ENCODE measurements at places on chromosomes 4 and X.

DNA sequence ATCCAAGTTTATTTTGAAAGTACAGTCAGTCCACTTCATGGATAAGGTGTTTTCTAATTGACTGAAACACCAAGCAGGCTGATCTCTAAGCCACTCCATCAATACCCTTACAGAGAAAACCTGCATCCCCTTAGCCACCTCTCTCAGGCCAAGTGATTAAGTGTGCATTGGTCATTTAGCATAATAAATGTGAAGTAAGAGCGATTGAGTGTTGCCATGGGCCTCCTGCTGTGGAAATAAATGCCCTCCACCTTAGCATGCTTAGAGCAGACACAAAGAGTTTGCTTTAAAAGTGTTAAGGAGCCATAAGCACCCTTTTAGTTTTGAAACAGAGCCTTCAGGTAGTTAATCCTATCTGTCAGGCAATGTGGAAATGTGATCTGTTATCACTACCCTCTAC, 386.5 kb downstream of the GPAT3 start:
- no peak for DNase-seq

- no peak for DNase-seq
Observed at GRCh38 chr4:132333724-132334047, 815.4 kb upstream of the PCDH10 start.

DNA sequence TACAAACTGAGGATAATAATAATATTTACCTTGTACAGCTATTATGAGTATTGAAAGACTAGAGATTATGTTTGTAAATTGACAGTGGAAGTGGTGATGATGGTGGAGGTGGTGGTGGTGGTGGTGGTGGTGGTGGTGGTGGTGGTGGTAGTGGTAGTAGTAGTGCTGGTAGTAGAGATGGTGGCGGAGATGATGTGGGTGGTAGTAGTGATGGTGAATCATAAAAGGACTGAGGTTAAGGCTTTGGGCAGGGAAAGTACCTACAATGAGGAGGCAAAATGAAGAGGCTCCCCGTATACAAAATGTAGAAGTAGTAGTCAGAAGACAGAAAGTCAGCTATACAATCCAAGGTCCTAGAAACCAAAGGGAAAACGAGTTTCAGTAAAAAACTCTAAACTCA, 214.1 kb downstream of the BCOR start:
- peak; percentile 54 for DNase-seq

DNA sequence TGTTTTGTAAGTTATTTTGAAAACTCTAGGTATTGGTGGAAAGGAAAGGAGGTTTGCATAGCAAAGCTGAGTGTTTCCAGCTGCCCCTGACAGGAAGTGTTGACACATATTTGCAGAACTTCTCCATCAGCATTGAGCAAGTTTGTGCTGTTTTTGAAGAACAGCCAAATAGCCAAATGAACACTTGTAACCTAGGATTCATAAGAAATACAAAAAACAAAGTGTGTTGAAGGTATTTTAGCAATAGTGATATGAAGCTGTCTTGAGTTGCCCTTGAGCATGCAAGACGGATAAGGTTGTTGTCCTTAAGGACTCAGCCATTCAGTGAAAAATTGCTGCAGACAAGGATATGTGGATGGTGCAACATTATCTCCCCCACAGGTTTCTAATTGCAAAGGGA, 68.3 kb upstream of the PGM2 start:
- peak; percentile 18 for DNase-seq

DNA sequence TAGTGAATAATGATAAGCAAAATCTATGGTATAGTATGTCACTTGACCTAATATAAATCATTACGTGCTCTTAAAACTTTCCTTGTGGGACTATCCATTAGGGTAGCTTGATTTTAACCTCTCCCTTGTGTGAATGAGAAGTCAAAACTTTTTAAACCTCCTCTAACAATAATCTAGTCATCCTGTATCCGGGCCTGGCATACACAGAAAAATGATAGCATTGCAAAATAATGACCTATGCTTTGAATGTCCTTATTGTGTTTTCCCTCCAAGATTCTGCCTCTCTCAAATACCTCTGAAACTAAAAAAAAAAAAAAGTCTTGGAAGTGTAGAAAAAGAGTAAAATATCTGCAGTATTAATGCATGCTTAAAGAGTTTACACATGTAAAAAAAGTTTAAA, 250.0 kb upstream of the NDST3 start:
- no peak for DNase-seq

DNA sequence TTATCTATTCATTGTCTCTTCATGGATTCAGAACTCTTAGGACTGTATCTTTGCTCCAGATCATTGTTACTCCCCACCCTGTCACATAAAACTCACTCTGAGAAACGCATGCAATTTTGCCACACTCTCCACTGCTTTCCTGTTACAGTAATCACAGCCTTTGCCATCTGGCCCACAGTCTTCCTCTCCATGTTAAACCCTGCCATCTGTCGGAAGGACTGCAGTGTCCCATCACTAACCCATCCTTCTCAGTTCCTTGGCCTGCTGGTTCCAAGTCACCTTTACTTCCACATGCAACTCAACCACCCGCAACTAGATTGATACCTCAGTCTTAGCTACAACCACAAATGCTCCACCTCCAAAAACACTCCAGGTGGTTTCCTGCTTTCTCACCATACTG, 308.7 kb upstream of the FAM241A start:
- DNase-seq, result no peak

DNA sequence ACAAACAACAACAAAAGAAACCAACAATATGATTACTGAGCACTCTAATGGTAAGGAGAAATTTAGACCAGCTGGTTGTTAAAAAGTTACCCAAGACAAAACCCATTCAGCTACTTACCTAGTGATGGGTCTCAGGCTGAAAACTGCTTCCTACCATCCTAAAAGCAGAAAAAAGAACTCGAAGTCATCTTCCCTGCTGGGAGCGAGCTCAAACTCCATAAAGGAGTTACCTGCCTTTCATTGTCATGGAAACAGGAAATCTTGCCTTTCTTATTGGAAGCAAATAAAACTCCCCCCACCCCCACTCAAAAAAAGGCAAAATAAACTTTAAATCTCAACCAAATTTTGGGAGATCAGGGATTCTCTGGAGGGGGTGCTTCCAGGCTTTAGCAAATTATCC, 1478.3 kb downstream of the C4orf33 start:
- DNase-seq, result no peak

DNA sequence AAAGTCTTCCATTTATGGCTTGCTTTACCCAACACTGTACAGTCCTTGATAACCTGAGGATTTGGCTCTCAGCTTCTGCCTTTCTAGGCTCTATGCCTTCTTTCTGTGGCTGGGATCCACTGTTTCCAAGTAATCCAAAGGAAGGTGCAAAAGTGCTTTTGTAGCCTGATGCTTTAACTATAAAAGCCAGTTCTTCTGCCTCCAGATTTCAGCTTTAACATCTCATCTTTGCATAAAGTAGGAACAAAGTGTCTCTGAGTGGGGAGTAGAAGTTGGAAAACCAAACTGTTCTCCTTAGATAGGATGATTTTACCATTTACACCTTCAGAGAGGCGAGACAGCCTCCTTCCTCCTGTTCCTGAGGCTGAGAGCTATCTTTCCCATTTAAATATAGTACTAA, 11.1 kb upstream of the SEC24D start:
- no peak for DNase-seq

DNA sequence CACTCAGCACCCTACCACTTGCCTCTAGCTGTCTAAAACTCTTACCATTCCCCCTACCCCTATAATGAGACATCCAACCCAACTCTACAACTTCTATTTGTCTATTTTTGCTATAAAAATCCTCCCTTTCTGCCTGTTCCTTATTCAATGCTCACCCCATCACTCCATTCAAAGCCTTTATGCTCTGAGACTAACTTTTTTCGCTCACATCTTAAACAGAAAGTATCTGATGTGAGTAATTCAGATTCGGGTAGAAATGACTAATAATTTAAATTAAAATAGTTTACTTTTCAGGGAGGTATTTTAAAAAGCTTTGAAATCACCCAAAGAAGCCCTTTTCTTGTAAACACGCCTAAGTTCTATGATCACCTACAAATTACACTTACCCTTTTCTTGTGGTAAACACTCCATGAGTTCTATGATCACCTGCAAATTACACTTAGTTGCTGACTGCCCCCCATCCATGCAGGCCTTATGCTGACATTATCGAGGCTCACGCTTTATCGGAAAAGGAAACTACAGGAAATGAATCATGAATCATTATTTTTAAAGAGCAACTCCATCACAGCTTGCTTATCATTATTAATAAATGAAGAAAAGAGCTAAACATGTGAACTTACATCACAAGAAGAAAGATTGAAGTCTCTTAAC, 168.7 kb upstream of the PPP1R2C start:
- DNase-seq, result no peak

Measured in GM12865 (cell line).